ENCODE measurements at places on chromosomes 12 and 14. TPM values are rescaled to one million over a fixed set of nuclear protein-coding genes. Genes with fewer than 3 reads are reported as not detected.

Gene CACNB3
- 18.5 TPM for total RNA-seq

Gene AMIGO2
- 2.3 TPM for total RNA-seq

Gene ABCD2
- 0.33 TPM for total RNA-seq

Gene AMDHD1
- total RNA-seq: 0.33 TPM

Gene RNASE4
- 20.0 TPM for total RNA-seq

Gene TMEM132C
- under 0.01 TPM for total RNA-seq

Gene ACSS3
- total RNA-seq: 32.9 TPM

Gene CCDC59
- 70.4 TPM for total RNA-seq

Gene RERG
- total RNA-seq: 0.26 TPM

Gene KRT85
- total RNA-seq: not detected

Gene METTL3
- total RNA-seq: 59.9 TPM

Gene ASCL1
- not detected for total RNA-seq

Gene RSRC2
- total RNA-seq: 49.0 TPM

Gene SMARCD1
- 34.3 TPM for total RNA-seq

Gene IFT81
- 33.1 TPM for total RNA-seq

Gene KLHDC1
- 5.4 TPM for total RNA-seq

Gene SMIM41
- total RNA-seq: 2.0 TPM

Gene GDF3
- not detected for total RNA-seq

Gene FOXM1
- total RNA-seq: 7.3 TPM

Gene AQP5
- total RNA-seq: under 0.01 TPM

Gene GNG2
- 19.0 TPM for total RNA-seq
